ENCODE measurements at places on chromosomes 3 and 15.
A peak's percentile ranks its signal among the peaks of the same experiment; 100 is the strongest.

DNA sequence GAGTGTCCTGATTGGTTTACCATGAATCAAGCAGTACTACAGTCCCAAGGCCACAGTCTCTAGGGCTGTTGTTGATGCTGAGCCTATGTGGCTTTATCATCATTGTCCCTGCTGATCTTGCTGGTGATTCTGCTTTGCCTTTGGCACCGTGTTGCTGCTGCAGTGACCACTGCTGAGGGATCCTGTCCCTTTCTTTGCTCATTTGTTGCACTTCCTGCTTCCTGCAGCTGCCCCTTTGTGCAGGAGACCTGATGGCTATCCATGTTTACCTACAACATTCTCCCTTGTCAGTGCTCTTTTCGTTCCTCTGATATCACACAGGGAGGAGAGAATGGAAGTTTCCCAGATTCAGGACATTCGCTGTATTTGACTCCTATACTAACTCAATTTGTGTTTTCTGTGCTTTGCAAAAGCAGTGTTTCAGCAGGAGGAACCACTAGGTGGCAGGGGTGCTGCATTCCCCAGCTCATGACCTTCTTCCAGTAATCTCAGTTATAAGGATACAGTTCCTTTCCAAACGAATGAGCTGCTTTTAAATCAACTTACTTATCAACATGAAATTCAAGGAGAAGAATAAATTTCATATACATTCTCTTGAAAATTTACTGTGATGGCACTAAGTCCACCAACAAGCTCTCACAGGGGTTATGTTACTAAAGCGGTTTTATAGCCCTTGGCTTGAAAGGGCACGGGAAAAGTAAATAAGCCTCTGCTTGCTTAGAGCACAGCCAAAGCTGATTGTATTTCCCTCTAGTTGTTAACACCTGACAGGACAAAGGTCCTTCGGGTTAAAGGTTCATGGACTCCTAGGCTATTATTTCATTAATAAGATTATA lies 9.7 kb upstream of the THUMPD3 start:
- no peak overlapping the region for H3K4me3 ChIP-seq
- H3K4me1 ChIP-seq, result peaks cover 13% of the 10 kb centered on the region
- DNase-seq, result peak; percentile 80
- H3K27me3 ChIP-seq, result no peaks in the 10 kb centered on the region
- H3K27ac ChIP-seq, result no peak overlapping the region
- no peaks in the 10 kb centered on the region for H3K36me3 ChIP-seq

DNA sequence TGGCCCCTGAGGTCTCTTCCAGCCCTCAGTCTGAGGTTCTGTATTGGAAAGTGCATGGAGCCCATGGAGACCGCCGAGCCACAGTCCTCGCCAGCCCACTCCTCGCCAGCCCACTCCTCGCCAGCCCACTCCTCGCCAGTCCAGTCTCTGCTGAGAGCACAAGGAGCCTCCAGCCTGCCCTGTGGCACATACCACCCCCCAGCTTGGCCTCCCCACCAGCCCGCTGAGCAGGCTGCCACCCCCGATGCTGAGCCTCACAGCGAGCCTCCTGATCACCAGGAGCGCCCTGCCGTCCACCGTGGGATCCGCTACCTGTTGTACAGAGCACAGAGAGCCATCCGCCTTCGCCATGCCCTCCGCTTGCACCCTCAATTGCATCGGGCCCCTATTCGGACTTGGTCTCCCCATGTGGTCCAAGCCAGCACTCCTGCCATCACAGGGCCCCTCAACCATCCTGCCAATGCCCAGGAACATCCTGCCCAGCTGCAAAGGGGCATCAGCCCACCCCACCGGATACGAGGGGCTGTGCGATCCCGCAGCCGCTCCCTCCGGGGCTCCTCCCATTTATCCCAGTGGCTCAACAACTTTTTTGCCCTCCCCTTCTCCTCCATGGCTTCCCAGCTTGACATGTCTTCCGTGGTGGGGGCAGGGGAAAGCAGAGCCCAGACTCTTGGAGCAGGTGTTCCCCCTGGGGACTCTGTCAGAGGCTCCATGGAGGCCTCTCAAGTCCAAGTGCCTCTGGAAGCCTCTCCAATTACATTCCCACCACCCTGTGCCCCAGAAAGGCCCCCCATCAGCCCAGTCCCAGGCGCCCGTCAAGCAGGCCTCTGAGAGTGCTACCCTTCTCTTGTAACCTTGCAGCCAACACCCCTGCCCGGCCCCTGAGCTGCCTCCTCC lies 40.9 kb downstream of the PML start:
- H3K27ac ChIP-seq, result no peak overlapping the region
- no peaks in the 10 kb centered on the region for H3K27me3 ChIP-seq
- no peak for DNase-seq
- H3K4me1 ChIP-seq, result no peaks in the 10 kb centered on the region
- no peak overlapping the region for H3K4me3 ChIP-seq

DNA sequence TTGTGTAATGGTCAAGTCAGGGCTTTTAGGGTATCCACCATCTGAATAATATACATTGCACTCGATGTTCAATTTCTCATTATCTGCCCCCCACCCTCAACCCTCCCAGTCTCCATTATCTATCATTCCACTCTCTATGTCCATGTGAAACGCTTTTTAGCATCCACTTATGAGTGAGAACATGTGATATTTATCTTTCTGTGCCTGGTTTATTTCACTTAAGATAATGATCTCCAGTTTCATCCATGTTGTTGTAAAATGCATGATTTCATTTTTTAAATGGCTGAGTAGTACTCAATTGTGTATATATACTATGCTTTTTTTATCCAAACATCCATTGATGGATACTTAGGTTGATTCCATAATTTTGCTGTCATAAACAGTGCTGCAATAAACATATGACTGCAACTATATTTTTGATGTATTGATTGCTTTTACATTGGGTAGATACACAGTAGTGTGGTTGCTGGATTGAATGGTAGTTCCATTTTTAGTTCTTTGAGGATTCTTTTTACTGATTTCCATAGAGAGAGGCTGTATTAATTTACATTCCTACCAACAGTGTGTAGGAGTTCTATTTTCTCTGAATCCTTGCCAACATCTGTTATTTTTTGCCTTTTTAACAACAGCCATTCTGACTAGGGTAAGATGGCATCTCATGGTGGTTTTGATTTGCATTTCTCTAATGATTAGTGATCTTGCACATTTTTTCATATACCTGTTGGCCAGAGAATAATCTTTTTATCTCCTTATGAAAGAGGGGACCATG lies 332.9 kb upstream of the TGFBR2 start:
- no peak overlapping the region for H3K4me3 ChIP-seq
- H3K27ac ChIP-seq, result no peak overlapping the region
- no peaks in the 10 kb centered on the region for H3K36me3 ChIP-seq
- no peaks in the 10 kb centered on the region for H3K4me1 ChIP-seq
- H3K27me3 ChIP-seq, result no peaks in the 10 kb centered on the region
- DNase-seq, result no peak

DNA sequence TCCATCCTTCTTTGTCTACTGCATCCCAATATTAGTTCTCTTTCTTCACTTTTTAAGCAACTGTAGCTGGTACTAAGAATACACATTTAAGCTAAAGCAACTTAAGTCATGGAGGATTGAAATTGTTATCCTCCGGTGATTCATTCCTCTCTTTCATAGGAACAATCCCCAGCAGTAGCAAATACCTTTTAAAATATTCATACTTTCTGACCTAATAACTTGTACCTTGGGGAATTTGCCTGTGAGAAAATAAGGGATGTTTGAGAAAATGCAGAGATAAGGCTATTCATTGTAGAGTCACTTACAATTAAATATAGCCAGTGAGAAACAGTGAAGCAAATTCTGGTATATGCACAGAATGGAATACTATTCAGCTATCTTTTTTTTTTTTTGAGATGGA lies 66.0 kb downstream of the VPS13C start:
- H3K36me3 ChIP-seq, result peaks cover 41% of the 10 kb centered on the region
- no peaks in the 10 kb centered on the region for H3K4me1 ChIP-seq
- no peaks in the 10 kb centered on the region for H3K27me3 ChIP-seq
- H3K4me3 ChIP-seq, result no peak overlapping the region

DNA sequence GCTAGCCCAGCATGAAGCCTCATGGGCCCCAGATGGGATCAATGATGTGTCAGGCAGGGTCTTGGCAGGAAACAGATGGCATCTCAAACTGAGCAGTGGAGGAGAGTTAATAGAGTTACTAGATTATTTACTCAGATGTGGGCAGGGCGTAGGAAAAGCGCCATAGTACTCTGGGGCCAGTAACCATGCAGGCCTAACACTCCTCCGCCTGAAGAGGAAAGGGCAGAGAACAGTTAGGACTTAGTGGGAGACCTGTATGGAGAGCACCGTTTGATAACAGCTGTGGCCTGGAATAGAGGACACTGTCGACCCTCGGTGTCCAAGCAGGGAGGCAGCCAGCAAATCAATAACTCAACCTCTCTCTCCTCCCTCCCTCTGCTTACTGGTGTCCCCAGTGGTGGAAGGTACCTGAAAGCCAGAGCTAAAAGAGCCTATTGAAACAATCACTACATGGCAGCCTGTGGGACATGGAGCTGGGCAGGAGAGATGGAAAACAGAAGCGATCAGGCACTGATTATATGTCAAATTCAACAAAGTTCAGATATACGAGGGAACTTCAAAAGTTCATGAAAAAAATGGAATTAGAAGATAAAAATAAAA lies 111.4 kb upstream of the CCNL1 start:
- no peaks in the 10 kb centered on the region for H3K4me1 ChIP-seq
- DNase-seq, result no peak
- H3K36me3 ChIP-seq, result no peaks in the 10 kb centered on the region
- H3K27ac ChIP-seq, result no peak overlapping the region
- no peak overlapping the region for H3K4me3 ChIP-seq

DNA sequence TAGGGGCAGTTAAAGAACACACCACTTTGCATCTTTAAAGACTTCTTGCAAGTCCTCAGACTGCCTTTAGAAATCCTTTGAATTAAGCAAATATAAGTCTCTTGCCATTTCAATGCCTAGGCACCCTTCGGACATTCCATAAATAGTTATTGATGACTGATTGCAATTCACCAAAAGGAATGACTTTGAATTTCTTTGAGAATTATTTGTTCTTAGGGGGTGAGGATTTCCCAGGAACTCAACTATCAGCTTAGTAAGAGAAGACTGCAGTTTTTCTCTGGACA lies 495 bp upstream of the MYEF2 start:
- H3K4me1 ChIP-seq, result peaks cover 3% of the 10 kb centered on the region
- DNase-seq, result no peak
- no peak overlapping the region for H3K27ac ChIP-seq
- no peaks in the 10 kb centered on the region for H3K36me3 ChIP-seq

- no peak overlapping the region for H3K4me3 ChIP-seq
- H3K36me3 ChIP-seq, result no peaks in the 10 kb centered on the region
- H3K27me3 ChIP-seq, result no peaks in the 10 kb centered on the region
- DNase-seq, result no peak
Measured at GRCh38 chr15:97817276-97817890, 143.1 kb upstream of the ARRDC4 start.

GRCh38 chr3:177754508-177754921 lies 557.2 kb upstream of the TBL1XR1 start:
- no peak for DNase-seq
- H3K27me3 ChIP-seq, result no peaks in the 10 kb centered on the region
- no peaks in the 10 kb centered on the region for H3K4me1 ChIP-seq
- no peak overlapping the region for H3K27ac ChIP-seq

DNA sequence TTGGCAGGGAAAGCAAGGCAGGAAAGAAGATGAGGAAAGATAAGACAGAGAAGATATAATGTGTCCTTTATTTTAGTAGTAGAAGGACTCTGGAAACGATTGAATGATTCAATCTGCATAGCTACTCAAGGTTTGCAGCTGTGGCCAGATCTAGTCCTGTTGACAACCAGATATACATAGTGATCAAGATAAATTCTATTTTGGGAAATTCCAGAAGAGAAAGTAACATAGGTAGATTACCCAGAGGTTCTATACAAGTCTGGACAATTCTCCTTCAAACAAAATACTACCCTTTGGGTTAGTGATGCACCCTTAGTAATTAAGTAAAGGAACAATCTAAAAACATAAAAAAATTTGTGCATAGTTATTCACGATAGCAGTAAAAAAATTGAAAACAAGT lies 9.4 kb downstream of the TERC start:
- no peaks in the 10 kb centered on the region for H3K36me3 ChIP-seq
- no peak for DNase-seq
- H3K4me3 ChIP-seq, result no peak overlapping the region
- no peak overlapping the region for H3K27ac ChIP-seq
- H3K27me3 ChIP-seq, result no peaks in the 10 kb centered on the region

DNA sequence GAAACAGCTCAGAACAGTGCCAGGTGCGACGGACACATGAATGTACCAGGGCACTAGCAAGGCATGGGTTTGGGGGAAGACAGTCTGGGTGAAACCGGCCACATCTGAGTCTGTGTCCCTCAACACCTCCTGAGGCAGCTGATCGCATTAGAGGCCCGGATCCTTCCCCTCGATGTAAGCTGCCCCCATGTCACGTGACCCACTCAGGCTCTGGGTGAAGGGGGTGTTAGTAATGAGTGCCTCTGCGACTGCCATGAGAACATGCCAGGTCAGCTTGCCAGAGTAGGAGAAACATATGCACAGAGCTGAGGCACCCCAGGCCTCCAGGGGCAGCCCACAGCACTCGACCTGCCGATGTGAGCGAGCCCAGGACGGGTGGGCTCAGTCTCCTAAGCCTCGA lies 29.7 kb downstream of the PRR23E start:
- no peak for DNase-seq
- no peak overlapping the region for H3K4me3 ChIP-seq
- no peaks in the 10 kb centered on the region for H3K36me3 ChIP-seq
- peaks cover 11% of the 10 kb centered on the region for H3K27me3 ChIP-seq
- no peaks in the 10 kb centered on the region for H3K4me1 ChIP-seq

- no peaks in the 10 kb centered on the region for H3K4me1 ChIP-seq
- no peak for DNase-seq
- H3K36me3 ChIP-seq, result no peaks in the 10 kb centered on the region
- no peak overlapping the region for H3K27ac ChIP-seq
Measured at GRCh38 chr3:173584093-173584837, 186.7 kb downstream of the NLGN1 start.

GRCh38 chr3:87175732-87176131 lies 51.4 kb upstream of the CHMP2B start:
- H3K4me3 ChIP-seq, result no peak overlapping the region
- no peak overlapping the region for H3K27ac ChIP-seq
- no peaks in the 10 kb centered on the region for H3K36me3 ChIP-seq
- no peak for DNase-seq

DNA sequence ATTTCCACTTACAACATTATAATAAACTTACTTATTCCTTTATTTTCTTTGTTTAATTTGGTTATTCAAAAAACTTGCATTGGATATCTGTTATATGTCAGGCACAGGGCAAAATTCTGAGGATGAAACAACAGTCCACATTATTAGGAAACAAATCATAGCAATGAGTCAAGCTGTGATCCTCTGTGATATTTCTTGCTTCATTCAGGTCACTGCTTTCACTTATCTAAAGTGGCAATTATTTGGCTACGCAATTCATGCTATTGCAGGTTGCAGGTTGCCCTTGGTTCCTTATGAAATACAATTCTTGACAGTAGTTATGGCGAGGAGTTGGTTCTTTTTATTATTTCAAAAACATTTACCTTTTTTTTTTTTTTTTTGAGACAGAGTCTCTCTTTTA lies 66.4 kb upstream of the CNTN6 start:
- H3K36me3 ChIP-seq, result no peaks in the 10 kb centered on the region
- no peaks in the 10 kb centered on the region for H3K4me1 ChIP-seq
- no peak overlapping the region for H3K4me3 ChIP-seq
- no peaks in the 10 kb centered on the region for H3K27me3 ChIP-seq
- H3K27ac ChIP-seq, result no peak overlapping the region

All from CD4-positive, alpha-beta T cell (primary cell).